Skeletal muscle cell (primary cell): ENCODE measurements at places on chromosomes 5 and 9.
A peak's percentile ranks its signal among the peaks of the same experiment; 100 is the strongest.

DNA sequence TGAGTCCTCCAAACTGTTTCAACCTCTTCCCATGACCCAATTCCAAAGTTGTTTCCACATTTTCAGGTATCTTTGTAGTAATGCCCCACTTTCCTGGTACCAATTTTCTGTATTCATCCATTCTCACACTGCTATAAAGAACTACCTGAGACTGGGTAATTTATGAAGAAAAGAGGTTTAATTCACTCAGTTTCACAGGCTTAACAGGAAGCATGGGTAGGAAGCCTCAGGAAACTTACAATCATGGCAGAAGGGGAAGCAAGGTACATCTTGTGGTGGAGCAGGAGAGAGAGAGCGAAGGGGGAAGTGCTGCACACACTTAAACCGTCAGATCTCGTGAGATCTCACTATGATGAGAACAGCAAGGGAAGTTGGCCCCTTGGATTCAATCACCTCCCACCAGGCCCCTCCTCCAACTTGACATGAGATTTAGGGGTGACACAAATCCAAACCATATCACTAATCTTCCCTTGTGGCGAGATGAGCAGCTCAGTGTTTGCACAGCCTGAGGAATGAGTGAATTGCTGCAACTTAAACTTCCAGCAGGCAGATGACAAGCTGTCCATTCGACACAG is 42.9 kb downstream of the TRIP13 start:
- no peak for DNase-seq

DNA sequence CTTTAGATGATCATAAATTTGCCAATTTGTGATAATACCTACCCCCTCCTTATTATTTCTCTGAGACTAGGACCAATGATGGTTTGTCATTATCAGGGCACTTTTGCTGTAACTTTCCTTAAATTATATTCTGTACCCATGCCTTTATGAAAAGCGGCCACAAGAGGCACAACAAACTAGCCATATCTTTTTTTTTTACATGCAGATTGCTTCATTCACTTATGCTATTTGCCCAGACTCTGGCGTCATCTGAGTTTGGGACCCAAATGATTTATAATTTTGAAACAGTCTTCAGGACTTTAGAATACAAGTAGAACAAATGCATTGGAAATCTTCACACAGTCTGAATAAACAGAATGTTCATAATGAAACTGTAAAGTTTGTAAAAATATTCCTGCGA is 408.1 kb downstream of the MAT2B start:
- DNase-seq = no peak

- DNase-seq = no peak
Measured at GRCh38 chr5:83401122-83401731, 70.3 kb upstream of the VCAN start.

- DNase-seq = no peak
Measured at GRCh38 chr5:53944981-53945380, 365.4 kb downstream of the ARL15 start.

GRCh38 chr9:18707489-18708205 is 233.7 kb downstream of the ADAMTSL1 start:
- no peak for DNase-seq

DNA sequence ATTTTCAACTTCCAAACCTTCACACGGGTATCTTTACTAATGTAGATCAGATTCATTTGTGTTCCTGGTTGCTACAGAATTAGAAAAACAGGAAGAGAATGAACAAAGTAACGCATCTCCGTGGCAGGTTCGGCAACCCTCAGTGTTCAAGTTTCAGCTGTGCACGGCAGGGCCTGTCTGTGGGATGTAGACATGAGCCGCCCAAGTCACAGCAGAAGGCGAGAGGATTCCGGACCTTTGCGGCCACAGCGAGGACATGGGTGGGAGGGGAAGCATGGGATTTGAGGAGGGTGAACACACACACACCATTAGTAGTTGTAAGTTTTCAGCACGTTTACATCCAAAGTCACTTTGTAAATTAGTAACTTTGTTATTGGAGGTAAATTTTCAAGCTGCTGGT is 31.7 kb upstream of the CEP72 start:
- DNase-seq = no peak

DNA sequence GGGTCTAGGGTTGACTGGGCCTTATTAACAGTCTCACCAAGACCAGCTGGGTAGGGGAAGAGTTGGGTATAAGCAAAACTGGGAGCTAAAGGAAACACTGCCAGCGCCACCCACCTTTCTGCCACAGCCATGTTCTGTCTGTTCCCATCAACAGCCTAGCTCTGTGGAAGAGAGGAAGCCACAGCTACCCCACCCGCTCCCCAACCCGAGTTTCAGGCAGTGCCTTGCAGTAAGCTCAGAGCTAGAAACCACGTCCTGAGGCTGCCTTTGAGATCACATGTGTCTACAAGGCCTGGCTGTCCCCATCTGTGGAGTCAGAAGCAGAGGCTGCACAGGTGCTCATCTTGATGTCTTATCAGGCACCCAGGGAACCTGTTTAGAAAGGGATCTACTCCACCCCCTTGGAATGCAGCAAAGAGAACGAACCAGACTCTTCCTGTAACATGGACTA is 15.3 kb downstream of the HNRNPH1 start:
- no peak for DNase-seq

DNA sequence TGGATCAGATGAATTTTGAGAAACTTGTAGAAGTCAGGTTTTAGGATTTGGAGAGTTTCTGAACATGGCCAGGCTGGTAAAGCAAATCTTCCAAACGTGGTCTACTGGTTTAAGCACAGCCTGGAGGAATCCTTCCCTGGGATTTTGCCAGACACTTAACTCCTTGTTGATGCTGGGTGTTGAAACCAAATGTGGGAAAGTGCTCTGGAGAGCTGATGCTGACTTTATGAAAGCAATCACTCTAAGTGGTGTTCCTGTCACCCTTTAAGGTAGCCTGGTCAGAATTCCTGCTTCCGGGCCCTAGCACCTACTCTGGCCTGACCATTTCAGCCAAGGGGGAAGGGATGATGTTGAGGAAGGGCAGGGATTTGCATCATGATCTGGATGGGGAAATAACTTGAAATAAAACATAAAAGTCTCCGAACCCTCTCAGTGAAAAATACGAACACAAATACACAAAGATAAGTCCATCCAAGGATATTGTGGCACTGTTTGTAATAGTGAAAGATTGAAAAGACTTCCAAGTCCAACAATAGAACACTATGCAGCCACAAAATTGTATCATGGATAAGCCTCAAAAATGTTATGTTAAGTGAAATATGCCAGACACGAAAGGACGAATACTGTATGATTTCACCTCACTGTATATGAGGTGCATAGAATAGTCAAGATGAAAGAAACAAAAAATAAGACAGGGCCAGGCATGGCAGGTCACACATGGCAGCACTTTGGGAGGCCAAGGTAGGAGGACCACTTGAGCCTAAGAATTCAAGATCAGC is 57.7 kb downstream of the PDE6A start:
- DNase-seq = peak; percentile 71

GRCh38 chr9:136992819-136993369 is 672 bp downstream of the PAXX start:
- DNase-seq = no peak

DNA sequence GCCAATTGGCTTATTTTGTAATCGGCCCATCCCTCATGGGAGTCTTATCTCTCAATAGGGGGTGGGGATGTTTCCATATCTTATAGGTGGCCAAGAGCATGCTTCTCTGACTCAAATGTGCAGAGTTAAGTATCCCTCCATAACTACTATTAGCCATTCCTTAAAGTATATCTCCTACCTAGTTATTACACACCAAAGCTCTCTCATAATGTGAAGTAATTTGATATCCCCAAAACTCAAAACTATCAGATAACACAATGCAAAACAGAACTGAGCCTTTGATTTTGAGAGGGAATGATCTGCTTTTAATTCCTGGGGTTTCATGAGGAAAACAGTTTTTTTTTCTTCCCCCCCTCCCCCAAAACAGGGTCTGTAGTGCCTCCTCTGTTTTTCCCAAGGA is 28.4 kb downstream of the UNC13B start:
- DNase-seq = no peak

GRCh38 chr5:132896685-132897084 is 23.2 kb downstream of the LEAP2 start:
- no peak for DNase-seq

GRCh38 chr5:124909734-124910133 is 163.3 kb upstream of the ZNF608 start:
- no peak for DNase-seq

GRCh38 chr9:127177231-127177630 is 54.8 kb upstream of the ANGPTL2 start:
- no peak for DNase-seq

DNA sequence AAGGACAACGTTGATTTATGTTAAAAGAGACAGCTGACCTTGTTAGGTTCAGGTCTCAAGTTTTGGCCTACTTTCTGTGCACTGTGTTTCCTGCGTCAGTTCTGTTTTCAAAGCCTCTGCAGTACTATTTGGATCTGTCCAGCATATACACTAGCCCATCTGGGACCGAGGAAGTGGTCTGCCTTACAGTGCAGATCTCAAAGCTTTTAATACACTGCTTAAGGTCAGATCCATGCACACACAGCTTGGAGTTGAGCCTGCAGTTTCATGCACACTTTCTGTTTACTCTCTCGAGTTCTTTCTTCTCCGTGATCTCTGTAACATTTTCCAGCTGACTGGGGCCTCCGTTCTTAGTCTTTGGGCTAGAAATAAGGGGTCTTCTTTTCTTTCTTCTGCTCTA is 24.1 kb downstream of the CARTPT start:
- DNase-seq = no peak

- DNase-seq = no peak
Measured at GRCh38 chr5:14436801-14437542, 144.6 kb upstream of the OTULINL start.

- DNase-seq = no peak
Measured at GRCh38 chr5:34501840-34502239, 154.3 kb upstream of the RAI14 start.

GRCh38 chr5:146337264-146337904 is 1.3 kb upstream of the POU4F3 start:
- DNase-seq = no peak

DNA sequence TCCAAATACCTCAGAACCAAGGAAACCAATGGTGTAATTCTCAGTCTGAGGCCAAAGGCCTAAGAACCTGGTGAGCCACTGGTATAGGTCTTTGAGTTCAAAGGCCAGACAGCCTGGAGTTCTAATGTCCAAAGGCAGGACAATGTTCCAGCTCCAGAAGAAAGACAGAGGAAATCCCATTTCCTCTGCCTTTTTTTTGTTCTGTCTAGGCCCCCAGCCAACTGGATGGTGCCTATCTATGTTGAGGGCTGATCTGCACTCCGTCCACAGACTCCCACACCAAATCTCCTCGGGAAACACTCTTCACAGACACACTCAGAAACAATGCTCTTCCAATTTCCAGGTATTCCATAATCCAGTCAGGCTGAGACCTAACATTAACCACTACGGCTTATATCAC is 30.1 kb downstream of the FNIP1 start:
- DNase-seq = no peak
